EL (cell line): ENCODE measurements at places on chromosomes 7 and 10.
A peak's percentile ranks its signal among the peaks of the same experiment; 100 is the strongest.

GRCh38 chr10:124547647-124548168 lies 86.1 kb downstream of the LHPP start:
- DNase-seq = no peak

GRCh38 chr7:143252006-143252405 lies 11.2 kb upstream of the GSTK1 start:
- no peak for DNase-seq

- no peak for DNase-seq
These were observed 19.2 kb upstream of the FLNC start for GRCh38 chr7:128810997-128811396.

GRCh38 chr10:76497666-76498065 lies 1066.2 kb downstream of the LRMDA start:
- peak; percentile 13 for DNase-seq

- DNase-seq = no peak
These were observed 1050.9 kb upstream of the C7orf33 start for GRCh38 chr7:147539685-147540084.

GRCh38 chr7:142668495-142668894 lies 80.8 kb upstream of the PRSS1 start:
- DNase-seq = no peak

GRCh38 chr7:128019288-128019687 lies 11.9 kb downstream of the LRRC4 start:
- DNase-seq = no peak

DNA sequence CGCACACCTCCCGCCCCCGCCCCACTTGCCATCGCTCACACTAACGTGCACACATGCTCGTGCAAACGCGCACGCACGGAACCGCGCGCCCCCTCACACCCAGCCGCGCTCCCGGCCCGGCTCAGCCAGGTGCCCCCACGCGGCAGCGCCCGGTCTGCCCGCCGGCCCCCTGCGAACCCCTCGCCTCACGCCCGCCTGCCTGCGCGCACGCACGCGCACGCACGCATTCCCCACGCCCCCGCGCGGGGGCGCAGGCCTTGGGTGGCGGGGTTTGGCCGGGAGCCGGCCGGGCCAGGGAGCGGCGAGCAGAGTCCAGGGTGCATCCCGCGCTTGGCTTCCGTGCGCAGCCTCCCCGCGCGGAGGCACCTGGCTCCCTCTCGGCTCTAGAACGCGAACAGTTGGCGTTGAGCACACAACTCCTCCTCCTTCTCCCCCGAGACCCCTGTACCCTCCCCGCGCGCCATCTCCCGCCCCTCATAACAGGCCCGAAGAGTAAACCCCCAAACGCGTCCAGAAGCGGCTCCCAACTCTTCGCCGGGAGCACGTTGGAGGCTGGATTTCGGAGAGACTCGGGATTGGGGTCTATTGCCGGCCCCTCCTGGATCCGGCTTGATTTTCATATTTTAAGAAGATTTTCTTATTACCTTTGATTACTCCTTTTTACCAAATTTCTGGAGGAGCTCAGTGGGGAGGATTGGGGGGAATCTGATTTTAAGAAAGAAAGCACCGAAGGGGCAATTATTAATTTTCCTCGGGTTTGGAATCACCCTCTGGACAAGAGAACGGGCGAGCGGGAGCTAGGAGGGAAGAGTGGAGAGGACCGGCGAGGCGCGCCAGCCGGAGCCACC lies 527 bp upstream of the SORCS3 start:
- DNase-seq = no peak
